ENCODE measurements at places on chromosomes 1 and 21.

DNA sequence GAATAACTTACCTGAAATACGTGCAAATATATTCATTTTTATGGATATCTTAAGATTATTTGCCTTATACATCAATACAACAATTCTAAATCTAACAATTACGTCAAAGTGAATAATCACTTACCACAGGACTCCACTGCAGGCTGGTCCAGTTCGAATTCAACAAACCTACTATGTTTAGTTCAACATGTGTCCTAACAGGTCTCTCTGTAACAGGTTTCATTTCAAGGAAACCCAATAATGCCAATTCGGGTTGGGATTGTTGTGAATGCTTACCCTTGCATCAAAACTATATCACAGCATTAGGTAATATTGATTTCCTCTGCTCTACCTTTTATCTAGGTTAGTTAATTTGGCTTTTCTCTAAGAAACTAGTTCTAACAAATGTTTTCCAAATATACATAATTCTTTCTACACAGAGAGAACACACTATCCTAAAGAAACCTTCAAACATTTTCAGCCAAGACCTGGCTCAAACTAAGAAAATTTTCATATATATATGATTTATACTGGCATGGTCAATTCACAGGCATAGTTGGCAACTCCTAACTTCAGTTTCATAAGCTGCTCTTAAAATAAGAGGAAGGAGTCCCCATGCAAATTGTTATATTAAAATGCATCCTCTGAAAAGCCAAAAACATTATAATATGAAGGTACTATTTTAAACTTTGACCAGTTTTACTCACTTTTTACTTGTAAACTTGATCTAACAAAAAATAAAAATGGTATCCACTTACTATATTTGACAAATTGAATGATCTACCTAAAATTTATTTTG, 4.5 kb downstream of the IVNS1ABP start:
- no peak for DNase-seq

- DNase-seq, result no peak
Observed at GRCh38 chr1:182249201-182249676, 142.4 kb downstream of the GLUL start.

GRCh38 chr1:21669258-21670058, at the start of gene RAP1GAP:
Gene RAP1GAP (minus strand): TSS chr1:21669357. CDS start chr1:21620032, 49,325 bp downstream.
- DNase-seq, result no peak

DNA sequence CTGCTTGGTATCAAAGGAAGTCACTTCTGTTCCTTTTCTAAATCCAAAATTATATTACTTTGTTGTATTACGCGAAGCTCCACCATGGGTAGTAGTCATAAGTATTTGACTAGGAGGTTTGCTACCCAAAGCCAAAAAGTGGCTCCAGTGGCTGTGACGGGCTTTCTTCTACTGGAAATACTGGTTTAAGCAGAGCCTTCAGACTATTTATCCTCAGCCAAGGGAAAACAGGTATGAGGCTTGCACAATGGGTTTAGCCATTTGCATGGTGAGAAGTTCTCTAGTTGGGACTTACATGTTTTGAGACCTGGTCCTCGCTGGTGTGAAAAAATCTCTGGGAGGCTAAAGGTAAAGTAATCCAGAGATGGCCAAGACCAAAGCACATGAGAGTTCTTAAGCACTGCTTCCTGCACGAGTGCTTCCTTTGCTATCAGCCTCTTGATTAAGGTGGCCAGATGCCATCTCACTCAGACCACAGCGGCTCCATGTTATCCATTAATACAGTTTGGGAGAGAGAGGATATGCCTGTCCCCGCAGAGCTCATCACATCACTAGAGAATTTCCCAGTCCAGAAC, 121.2 kb downstream of the PIK3R3 start:
- no peak for DNase-seq

GRCh38 chr1:40039245-40039756, 1.2 kb upstream of the CAP1 start:
- DNase-seq, result no peak

DNA sequence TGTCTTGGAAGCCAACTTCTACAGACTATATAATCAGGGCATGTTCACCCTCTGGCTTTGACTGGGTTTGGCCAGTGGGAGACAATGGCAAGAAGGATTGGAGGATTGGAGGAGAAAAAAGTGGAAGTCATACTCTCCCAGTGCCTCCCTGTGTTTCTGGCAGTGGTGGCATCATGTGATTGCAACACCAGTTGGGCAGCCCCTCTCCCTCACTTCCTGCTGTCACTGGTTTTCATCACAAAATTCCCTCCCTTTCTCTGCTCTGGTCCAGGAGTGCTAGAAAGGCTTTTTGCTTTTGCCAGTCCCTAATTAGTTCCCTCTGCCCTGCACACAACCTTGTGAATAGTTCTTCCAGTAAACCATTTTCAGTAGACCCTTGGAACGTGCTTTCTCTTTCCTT, 3.7 kb upstream of the QSOX1 start:
- DNase-seq, result no peak

GRCh38 chr1:246591958-246592357, 25.7 kb downstream of the CNST start:
- DNase-seq, result no peak

- DNase-seq, result no peak
Observed at GRCh38 chr1:176241385-176242015, 34.4 kb upstream of the COP1 start.

- no peak for DNase-seq
Observed at GRCh38 chr1:67299296-67299695, 8.4 kb upstream of the IL12RB2 start.

DNA sequence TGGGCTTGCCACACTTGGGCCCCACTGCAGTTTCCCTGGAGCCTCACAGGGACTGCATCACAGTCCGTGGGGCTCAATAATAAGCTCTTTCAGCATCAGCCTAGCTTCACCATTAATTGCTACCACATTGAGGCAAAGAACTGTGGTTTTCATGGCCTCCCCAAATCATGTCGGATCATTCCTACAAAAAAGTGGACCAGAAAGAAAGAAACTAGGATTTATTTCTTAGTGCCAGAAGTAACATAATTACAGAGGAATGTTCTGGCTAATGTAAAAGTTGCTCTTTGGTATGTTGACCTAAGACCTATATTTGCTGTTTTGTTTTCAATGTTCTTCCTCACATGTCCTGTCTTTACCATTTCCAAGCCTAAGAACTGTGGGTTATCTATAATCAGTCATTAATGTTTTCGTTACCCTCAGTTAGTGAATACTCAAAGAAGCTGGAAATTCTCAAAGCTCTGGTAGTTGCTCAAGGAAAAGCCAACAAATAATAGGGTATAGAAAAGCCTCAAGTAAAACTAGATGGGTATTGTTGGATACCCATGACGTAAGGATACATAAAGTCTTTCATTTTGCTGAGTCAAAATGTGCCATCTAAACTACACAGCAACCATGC, 173.9 kb downstream of the LTN1 start:
- DNase-seq, result no peak

DNA sequence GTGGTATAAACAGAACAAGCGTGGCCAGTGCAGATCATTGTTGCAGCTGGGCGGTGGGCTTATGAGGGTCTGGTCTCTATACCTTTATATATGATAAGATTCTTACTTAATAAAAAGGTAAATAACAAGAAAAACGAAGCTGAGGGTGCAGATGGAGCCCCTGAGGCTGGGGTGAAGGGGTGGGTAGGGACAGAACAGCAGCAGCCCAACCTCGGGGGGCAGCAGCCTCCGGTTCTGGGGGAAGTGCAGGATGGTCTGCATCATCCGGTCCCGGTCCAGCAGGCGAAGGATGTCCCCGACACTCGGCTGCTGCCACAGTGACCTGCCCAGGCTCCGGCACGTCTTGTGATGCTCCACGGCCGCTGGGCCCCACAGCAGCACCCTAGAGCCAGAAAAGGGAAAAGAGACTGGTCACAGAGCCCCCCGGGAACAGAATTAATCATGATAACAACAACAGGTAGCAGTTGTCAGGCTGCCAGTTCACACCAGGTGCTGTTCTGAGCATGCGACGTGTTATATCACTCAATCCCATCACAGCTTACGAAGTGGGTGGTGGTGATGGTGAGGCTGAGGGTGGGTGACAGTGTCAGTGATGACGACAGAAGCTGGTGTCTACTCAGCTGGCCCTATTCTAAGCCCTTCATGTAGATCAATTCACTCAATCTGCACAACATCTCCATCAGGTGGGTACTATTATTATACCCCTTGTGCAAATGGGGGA, 35.5 kb downstream of the MRAP start:
- no peak for DNase-seq

- DNase-seq, result no peak
Observed at GRCh38 chr1:111990878-111991718, 1.6 kb upstream of the KCND3 start.

GRCh38 chr1:55276671-55277376, 61.7 kb upstream of the USP24 start:
- no peak for DNase-seq

DNA sequence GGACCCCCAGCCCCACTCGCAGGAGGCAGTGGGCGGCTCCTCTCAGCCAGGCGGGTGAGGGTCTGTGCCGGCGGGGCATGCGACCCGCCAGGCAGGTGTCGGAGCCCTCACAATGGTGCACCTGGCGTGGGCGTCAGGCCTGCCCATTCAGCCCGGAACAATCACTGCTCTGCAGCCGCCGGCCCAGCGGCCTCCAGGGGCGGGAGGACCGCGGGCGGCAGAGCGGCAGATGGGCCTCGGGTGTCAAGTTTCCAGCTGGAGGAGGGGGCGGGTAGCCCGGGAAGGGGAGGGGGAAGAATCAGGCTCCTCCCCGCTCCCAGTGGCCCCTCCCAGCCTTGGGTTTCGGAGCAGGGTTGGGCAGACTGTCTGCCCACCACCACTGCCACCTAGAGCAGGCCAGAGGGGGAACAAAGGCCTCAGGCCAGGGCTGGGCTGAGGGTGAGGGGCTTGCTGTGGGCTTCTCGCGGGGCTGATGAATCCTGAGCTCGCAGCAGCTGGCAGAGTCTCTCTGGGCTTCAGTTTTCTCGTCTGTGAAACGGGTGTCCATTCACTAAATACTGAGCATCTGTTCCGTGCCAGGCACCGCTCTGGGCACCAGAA, 39.5 kb upstream of the CASZ1 start:
- DNase-seq, result no peak

GRCh38 chr1:41812051-41812450, 106.7 kb downstream of the HIVEP3 start:
- DNase-seq, result no peak

GRCh38 chr21:43375837-43376477, 51.0 kb downstream of the SIK1 start:
- no peak for DNase-seq

DNA sequence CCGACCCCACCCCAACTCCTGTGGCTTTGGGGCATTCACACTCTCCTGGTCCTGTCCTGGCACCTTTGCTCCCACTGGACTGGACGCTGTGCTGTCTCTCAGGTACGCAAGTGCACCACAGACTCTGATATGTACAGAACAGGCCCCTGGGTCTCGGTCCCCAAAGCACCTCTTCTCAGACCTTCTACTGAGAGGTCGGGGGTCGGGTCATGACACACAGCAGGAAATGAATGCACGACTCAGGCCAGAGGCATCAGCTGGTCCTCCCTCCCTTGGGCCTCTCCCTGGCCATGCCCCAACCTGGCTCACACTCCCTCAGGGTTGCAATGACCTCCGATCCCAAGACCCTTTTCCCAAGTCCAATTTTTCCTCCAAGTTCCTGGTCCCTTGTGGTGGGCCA, 1.8 kb upstream of the KRTAP10-12 start:
- DNase-seq, result no peak

DNA sequence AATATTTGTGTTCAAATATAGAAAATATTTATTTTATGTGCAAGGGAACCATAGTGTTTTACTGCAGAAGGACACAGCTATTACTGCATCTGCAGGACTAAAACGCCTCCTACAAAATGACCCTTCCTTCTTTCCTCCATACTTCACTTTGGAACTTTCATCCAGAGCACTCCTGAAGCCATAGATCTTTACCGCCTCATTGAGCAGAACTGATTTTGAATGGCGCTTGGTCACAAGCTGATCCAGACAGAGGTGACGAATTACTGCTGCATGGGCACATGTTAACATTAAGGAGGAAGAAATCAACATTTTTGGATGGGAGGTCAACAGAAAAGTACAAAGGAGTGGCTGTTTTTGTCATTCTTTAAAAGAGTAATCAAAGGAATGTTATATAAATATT, 931.6 kb downstream of the NCAM2 start:
- DNase-seq, result no peak

DNA sequence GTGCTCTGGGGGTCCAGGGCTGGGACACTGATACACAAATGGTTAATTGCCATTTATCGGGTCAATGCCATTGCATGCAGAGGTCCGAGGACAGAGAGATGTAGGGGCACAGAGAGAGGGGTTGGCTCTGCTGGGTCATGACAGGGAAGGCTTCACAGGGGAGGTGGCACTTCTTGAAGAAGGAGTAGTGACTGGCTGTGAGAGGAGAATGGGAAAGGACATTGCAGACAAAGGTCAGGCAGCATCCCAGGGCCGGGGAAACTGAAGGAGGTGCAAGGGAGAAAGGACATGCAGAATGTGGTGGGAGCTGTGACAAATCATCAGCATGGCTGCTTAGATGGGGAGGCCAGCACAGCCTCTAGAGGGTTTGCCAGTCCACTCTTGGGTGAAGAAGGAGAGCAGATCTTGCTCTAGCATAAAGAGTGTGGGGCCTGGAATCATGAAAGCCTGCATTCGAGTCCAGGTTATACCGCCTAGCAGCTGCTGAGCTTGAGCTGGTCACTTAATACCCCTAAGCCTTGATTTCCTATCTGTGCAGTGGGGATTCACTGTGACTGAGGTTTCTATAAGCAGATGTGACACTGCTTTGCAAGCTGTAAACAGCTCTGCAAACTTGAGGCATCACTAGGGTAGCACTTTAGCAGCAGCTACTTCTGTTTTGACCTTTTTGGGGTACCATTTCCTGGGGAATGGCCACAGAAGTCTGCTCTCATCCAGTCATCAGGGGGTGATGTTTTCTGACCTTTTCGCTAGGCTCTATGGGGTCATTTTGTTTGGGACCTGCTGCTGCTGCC, 59.2 kb upstream of the EPS8L3 start:
- no peak for DNase-seq

DNA sequence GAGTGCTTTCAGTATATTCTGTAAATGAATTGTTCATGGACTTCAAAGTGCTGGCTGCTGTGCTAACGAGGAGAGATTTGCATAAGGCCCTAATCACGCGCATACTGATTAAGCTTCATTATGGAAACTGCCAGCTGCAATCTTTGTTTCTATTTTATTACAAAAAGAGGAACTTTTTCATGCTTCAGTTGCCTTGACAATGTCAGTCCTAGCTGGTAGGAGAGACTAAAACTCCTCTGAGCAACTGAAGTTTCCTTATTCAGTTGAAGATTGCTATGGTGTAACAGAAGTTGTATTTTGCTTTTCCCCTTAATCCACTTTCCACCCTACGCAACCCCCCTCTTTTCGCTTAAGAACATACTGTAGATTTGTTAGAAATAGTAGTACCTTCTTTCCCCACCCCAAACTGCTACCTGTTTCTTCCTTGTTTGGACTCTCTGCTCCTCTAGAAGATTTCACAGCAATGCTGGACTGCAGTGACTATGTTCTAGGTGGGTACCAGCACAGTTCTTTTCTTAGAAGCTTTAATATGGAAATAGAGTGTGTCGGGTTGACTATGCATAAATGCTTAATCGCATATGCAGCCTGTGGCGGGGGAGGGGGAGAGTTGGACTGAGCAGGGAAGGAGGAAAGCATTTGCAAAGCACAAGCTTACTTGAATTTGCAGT, 108.3 kb downstream of the POU2F1 start:
- no peak for DNase-seq

- no peak for DNase-seq
Observed at GRCh38 chr1:215530401-215530984, 36.6 kb upstream of the KCTD3 start.

- no peak for DNase-seq
Observed at GRCh38 chr1:42209526-42210251, 45.1 kb upstream of the GUCA2A start.

- DNase-seq, result no peak
Observed at GRCh38 chr1:80054129-80054528, 1047.6 kb upstream of the ADGRL4 start.

GRCh38 chr1:146036241-146036964, 14.9 kb upstream of the HJV start:
- no peak for DNase-seq
